ENCODE measurements at places on chromosomes 5 and 9.

DNA sequence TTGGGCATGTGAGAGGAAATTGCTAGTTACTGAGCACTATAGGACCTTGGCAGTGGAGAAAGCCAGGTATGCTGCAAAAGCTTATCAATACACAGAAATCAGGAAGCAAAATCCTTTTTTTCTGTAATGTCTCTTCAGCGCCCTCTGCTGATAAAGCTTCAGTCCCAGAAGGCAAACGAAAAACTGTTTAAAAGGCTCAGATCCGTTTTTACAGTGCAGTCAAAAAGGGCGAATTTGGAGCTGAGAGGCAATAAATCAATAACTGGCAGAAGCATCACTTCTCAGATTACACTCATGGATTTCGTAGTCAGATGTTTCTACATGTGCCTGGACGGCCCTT is 1.1 kb upstream of the MAN2A1 start:
- peak; percentile 84 for DNase-seq

DNA sequence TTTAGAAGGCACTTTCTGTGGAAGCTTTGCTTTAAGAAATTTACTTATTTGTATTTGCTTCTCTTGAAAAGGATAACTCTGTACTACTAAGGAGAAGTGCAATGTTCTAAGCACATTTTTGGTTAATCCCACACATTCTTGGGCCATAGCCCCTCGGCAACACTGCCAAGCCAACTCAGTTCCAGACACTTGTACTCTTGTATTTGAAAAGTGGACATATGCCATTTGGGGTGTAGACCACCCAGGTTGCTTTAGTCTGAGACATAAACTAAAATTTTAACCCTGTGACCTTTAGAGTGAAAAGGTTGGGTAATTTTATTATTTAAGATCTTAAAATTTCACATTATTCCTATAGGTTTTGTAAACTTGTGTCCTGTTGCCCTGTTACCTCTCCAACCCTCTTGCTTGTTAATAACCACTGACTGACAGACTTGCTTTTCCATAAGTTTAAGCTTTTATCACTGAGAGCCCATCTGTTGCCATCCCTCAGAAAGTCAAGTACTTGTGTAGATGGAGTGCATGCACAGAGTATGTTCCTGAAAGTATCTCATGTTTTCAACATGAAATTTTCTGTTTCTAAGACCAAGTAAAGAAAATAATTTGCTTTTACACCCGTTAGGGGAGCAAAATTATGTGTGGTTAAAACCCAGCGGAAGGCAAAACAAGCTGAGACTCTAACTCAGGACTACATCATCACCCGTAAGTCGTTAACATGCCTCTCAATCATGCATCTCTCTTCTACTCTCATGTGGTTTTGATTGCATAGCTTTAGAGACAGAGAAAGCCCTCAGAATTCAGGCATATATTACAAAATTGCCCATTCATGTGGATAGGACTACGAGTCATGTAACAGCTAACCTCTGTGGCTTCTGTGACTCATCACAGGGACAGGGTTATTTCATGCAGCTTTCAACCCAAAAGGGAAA is 117.3 kb downstream of the GDNF start:
- peak; percentile 82 for DNase-seq

GRCh38 chr5:54632131-54632701 is 114.7 kb downstream of the SNX18 start:
- no peak for DNase-seq

DNA sequence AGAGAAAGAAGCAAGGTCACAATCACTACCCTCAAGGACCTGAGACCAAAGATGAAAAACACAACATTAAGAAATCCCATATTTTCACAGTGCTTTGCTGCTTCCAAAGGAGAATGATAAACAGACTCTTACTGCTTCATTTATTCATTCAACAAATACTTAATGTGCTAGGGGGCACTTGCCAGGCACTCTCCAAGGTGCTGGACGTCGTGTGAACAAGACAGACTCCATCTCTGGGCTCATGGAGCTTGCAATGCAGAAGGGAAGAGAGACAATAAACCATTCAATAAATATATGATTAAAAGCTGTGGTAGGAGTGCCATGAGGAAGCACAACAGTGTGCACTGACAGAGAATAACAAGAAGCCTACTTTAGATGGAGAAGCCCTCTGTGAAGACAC is 327.7 kb downstream of the CDK5RAP2 start:
- DNase-seq = no peak

DNA sequence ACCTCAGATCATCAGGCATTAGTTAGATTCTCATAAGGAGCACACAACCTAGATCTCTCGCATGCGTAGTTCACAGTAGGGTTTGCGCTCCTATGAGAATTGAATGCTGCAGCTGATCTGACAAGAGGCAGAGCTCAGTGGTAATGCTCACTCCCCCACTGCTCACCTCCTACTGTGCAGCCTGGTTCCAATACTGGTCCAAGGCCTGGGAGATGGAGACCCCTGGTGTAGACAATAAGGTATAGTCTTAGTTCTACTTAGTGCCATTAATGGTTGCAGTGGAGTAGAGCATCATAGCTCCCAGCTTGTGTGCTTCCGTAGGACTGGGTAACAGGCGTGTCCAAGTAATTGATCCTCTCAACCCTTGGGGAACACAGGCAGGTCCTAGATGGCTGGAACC is 70.4 kb upstream of the ANKRD55 start:
- no peak for DNase-seq

GRCh38 chr5:77272206-77272605 is 61.7 kb downstream of the PDE8B start:
- DNase-seq = no peak

DNA sequence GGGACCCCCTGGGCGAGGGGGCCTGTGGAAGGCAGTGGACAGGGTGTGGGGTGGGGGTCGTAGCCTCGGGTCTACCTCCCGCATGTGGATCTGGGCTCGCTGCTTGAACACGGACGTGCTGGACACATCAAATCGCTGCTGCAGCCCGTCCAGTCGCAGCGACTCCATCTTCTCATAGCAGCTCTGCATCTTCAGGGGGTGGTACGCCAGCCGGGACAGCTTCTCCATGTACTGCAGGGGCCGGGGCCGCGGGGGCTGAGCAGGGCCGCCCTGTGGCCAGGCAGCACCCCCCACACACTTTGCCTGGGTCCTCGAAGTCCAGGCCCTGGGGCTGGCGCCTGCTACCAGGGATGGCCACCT is 57.6 kb downstream of the LRSAM1 start:
- no peak for DNase-seq

DNA sequence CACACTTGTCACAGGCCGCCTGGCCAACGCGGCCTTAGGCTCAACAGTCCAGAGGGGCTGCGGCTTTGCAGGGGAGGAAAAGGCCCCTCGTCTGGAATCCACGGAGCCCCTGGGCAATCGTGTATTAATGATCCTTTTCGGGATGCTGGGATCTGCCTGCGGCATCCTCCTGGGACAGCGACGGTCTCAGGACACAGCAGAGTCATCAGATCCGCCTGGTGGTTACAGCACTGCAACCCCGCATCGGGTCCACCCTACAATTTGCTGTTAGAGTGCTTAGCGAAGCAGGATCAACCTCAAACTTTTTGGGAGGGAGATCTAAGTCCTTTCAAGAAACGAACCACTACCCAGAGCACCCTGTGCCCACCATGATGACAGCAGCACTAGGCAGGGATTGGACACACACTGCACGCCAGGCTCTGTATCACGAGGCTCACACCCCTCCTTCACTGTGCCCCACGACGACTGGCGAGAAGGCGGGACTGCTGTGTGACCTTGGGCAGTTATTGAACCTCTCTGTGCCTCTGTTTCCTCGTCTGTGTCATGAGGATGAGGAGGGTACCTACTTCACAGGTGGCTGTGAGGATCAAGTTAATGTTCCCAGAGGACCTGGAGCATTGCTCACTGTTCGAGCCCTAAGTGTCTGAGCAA is 100.4 kb upstream of the COL5A1 start:
- DNase-seq = no peak

GRCh38 chr5:125603321-125603720 is 819.9 kb upstream of the GRAMD2B start:
- no peak for DNase-seq

DNA sequence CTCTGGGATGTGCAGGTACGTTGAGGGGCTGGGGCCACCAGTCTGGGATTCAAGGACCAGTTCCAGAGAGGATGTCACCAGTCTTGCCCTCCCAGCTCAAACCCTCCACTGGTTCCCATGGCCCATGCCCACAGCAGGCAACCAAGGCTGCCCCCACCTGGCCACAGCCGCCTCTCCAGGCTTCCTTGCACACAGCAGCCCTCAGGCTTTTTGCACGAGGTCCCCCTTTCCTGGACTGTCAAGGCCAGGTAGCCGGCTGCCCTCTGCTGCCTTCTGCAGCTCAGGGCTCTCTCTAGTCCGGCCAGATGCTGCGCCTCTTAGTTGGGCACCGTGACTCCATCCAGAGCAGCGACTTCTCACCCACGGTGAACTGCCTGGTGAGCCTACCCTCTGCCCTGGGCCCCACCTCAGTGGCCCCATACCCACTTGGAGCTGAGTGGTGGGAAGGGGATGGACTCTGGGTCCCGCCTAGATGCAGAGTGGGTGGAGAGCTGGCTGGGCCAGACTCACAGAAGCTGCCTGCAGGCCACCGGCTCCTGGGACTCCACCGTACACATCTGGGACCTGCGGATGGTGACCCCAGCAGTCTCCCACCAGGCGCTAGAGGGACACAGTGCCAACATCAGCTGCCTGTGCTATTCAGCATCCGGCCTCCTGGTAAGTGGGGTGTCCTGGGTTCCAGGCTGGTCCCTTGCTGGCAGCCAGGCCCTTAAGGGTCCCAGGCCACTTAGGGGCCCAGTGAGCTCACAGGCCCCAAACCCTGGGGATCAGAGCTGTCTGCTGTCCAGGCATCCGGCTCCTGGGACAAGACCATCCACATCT is 2.9 kb downstream of the WDR38 start:
- peak; percentile 68 for DNase-seq

GRCh38 chr5:13910201-13910600 is 34.3 kb downstream of the DNAH5 start:
- DNase-seq = no peak

GRCh38 chr5:58127255-58128220 is 332.3 kb downstream of the PLK2 start:
- DNase-seq = peak; percentile 72

Measured in SJCRH30 (cell line).